ENCODE measurements at places on chromosomes 2 and 18.
A peak's percentile ranks its signal among the peaks of the same experiment; 100 is the strongest.

DNA sequence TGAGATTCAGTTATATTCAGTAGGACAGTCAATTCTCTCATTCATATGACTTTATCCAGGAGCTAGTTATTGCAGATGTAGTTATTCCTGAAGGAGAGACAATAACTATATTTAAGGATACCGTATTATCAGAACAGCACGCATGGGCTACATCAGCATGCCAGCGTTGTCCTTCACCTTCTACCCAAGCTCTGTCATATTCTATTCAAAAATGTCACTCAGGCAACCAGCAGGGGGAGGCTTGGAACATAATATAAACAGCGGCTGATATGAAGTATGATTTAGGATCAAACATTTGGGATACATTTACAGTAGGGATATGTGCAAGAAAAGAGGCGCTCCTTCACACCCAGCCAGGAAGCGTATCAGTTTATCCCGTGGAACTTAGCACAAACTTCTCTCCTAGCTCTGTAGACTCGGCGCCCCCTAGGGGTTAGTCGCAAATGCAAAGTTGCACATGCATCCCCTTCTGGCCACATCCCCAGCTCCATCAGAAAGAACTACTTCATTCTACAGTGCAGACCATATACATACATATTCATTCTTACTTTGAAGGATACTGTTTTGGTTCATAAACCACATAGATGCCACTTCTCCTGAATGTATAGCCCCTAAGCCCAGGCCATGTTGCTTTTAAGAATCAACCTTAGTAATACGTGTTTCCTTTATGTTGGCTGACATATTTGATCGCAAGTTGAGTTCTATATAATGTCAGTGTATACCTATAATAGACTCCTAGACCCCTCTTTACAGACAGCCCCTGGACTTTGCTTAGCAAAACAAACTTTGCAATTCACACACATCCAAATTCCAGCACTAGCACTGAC lies 759.4 kb downstream of the ADCYAP1 start:
- peak; percentile 31 for DNase-seq

- no peak for DNase-seq
These were observed 5.9 kb upstream of the RHBDD1 start for GRCh38 chr2:226829721-226830631.

DNA sequence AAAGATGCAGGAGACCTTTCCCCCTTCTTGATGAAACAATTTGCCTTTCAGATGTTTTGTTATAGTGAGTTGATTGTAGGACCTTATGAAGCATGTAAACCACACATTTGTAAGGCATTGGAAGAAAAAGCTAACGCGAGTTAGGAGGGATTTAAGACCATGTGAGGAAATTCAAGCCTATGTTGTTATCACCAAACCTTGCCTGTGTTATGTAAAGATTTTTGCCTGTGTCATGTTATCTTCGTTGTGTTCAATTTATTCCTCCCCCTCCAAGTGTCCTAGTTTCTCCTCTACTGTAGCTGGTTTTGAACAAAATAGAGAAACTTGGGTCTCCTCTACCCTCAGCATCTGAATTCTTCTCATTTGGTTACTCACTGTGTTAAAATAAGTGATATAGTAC lies 173.0 kb downstream of the NEDD4L start:
- DNase-seq: no peak

DNA sequence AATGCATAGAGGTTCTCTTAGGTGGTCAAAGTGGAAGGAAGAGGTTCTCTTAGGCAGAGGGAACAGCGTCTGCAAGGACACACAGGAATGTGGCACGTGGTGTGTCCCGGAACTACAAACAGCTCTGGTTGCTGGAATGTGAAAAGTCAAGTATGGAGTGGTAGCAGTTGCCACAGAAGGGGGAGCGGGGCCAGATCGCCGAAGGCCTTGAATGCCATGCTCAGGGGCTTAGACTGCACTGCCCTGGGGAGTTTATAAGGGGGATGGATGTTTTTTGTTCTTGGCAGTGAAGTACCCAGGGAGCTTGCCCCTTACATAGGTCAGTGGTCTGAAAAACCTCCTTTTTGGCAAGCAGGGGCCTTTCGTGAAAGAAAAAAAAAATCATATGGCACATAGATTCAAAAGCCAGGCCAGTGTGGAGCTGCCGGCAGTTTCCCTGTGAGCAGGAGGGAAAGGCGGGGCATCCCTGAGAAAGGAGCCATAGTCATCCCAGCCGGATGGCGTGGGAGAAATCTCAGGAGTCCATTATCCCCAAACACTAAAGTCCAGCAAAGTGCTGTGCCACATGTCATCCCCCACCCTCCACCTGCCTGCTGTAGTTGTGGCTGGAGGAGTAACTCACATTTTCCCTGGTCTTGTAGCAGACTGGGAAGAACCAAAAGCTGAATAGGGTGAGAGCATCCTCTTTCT lies 45.4 kb downstream of the GORASP2 start:
- DNase-seq: no peak

DNA sequence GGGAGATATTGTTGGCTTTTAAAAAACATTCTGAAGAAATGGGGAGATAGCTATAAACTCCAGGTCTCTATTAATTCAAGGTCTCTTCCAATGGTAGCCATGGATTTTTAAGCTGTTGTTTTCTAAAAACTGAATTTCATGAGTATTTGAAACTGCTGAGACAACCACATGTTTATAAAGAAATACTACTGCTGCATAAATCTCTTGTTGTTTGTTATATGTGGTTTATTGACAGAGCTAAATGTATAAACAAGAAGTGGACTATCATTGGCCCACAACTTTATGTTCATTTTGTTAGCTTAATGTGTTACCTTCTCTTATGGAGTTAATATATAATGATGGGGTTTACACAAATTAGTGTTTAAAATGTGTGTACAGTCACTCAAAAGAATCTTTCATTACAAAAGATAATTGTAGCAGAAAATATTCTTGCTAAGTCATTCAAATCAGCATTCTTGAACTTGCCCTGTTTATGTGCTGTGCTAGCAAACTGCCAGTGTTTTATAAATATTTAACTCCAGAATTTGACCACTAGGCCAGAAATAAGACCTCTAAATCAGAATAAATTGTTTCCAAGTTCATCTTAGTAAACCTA lies 242.1 kb downstream of the TMX3 start:
- no peak for DNase-seq

- DNase-seq: no peak
These were observed 145.4 kb upstream of the RNF152 start for GRCh38 chr18:62037989-62038778.

- DNase-seq: no peak
These were observed 253.1 kb downstream of the TCF4 start for GRCh38 chr18:55334875-55335274.

DNA sequence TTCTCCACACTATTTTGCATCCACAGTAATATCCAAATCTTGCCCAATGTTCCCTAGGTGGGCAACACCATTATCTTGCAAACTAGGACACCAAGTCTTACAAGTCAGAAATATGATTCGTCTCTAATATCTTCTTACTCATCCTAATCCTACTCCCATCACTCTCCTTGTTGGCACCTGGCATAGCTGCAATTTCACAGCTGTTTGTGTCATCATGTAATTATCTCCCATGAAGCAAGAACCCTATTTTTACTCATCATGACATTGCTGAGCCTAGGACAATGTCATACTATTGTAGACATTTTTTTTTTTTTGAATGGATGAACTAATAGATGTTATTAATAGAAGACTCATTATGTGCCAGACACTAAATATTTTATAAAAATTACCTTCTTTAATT lies 91.3 kb upstream of the CCDC141 start:
- no peak for DNase-seq

DNA sequence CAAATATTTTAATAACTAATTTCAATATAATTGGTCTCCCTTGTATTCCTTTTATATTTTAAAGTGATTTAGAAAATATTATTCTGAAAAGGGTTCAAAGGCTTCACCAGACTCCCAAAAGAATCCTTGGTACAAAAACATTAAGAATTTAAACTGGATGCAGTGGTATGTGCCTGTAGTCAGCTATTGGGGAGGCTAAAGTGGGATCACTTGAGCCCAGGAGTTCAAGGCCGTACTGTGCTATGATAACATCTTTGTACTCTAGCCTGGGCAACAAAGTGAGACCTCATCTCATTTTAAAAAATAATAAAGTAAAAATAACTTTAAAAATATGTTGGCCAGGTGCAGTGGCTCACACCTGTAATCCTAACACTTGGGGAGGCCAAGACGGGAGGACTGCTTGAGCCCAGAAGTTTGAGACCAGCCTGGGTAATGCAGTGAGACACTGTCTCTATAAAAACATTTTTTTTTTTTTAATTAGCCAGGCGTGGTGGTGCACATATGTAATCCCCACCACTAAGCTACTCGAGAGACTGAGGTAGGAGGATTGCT lies 14.7 kb downstream of the NCL start:
- no peak for DNase-seq

GRCh38 chr2:182713601-182714000 lies 2.5 kb upstream of the DNAJC10 start:
- DNase-seq: no peak

GRCh38 chr18:9969247-9969646 lies 55.4 kb downstream of the VAPA start:
- no peak for DNase-seq

GRCh38 chr2:230410861-230411569 lies 5.0 kb upstream of the SP100 start:
- no peak for DNase-seq

DNA sequence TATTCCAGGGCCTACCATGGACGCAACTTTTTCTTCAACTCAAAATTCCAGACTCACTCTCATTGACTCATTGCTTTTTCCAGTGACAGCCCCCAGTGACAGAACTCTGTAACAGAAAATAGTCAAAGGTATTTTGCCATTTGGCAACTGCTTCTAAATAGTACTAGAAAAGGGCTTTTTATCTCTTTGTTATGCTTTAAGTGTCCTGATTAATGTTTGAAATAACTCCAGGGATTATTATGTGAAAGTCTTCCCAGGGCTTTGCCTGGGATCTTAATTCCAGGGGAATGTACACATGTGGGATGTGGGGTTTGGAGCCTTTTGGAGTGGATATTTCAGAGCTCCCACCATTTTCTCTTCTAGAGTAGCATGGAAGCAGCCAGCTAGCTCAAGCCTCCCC lies 198.8 kb downstream of the KCNS3 start:
- no peak for DNase-seq

DNA sequence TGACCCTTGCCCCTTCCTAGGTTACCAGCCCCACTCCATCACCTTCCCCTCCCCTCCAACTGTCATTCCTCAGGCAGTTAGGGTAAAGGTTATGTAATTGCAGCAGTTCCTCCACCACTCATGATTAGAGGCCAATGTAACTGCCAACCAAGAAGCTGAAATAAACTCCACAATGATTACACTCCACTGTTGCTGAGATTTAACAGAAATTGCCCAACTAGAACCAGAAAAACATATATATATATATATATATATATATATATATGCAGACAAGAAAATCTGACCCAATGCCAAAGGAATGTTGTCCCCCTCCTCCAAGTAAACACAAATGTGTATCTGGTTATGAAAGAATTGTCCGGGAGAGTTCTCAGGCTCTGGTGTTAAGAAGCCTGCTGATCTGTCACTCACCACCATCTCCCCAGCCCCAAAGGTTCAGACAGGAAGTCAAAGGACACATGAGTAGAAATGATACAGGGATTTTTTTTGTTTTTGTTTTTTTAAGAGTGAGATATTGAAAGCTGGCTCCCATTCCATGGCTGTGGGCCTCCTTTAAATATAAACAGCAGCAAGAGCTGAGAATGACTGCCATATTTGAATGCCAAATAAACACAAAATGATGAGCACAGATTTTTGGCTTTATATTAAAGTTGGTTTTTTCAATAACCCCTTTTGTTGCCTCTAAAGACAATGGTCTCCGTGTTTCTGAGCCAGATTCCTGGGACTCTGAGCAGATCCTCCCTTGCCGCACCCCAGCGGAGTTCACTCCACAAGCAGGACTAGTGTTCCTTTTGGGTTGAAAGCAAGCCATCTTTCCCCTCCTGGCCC lies 127.2 kb upstream of the MAPRE2 start:
- DNase-seq: no peak

DNA sequence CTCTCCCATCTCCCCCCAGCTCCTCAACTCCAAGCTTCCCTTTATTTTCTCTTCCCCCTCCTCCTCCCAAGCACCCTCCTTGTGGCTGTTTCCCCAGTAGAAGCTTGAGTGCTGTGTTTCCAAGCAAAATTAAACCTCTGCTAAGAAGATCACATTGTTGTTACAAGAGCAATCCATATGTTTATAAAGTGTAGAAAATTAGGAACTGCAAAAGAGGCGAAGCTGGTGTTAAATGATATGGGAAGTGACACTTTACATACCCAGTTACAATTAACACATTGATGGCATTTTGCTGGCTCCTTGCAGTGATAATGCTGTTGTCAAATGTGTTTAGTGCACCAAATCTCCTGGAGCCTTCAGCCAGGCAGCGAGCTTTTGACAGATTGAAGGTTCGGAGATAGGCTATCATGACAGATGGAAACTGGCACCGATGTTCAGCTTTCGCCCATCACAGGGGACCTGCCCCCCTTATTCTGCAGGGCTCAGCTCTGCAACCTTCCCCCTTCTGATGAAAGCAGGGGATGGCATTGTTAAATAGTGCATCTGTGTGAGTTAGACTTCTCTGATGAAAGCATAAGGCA lies 259.8 kb upstream of the ATP5MC3 start:
- no peak for DNase-seq

DNA sequence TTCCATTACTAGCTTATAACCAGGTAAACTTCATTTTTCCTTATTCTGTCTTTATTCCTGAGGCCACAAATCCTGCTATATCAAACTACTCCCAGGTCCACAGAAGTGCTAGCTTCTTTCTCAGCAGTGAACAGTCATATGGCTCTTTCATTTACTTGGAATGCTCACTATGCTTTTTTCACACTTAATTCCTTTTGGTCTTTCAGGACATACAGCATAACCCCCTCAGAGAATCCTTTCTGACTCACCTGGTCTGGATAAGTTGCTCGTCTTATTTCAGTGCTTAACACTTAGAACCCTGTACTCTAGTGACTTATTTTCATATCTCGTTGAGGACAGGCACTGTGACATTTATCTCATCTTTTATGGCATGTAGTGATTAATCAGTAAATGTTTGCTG lies 325.0 kb upstream of the UBE2E3 start:
- DNase-seq: no peak

GRCh38 chr2:56739413-56739812 lies 555.6 kb downstream of the CCDC85A start:
- DNase-seq: no peak

GRCh38 chr18:63476668-63477067 lies at the start of gene SERPINB5:
Gene SERPINB5, plus strand, starts transcription at chr18:63476958. Its CDS starts 7,471 bp downstream, at chr18:63484429.
- DNase-seq: no peak

GRCh38 chr18:45621061-45621511 lies 5.8 kb downstream of the SLC14A2 start:
- DNase-seq: peak; percentile 9

DNA sequence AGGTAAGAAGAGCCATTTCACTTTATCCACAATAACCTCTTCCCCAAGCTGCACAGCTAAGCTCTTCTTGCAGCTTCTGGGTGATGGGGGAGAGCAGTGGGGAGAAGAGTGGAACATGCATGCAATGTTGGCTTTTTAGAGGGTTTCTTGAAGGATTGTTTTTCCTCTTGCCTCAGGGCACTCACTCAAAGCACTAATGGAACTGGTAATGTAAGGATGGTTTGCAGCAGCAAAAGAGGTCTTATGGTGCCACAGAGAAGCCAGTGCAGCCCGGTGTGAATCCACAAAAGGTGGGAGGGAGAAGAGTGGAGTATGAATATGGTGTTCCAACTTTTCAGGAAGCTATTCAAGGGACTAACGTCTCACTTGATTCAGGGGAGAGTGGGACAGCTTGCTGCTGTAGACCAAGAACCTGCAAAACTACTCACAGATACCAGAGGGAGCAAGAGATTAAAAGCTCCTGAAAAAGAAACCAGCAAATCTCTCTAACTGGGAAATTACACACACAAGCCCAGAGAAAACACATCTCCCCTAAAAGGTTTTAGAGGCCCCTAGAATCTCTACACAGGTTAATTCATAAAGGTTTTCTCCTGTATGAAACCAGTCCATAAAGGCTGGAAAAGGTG lies 116.4 kb downstream of the CHN1 start:
- DNase-seq: no peak
